ENCODE measurements at places on chromosomes 12 and 14.

DNA sequence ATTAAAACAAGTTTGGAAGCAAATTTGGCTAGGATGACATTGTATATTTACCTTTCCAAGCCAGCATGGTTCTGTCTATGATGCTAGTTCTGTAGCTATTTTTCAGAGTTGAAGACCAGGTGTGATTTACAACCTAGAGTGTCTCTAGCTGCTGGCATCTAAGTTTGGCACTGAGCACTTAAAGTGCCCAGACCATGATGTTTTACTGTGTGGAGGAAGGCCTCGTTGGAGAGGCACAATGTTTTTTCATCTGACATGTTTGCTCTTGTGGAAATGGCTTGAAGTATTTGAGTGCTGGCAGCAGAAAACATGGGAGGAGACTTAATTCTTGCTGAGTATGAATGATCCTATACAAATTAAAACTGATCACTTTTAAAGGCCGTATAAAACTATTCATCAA, 13.0 kb upstream of the C12orf71 start:
- DNase-seq: no peak

GRCh38 chr12:67475725-67476124, 172.8 kb upstream of the DYRK2 start:
- DNase-seq: no peak

- DNase-seq: peak; percentile 12
These were observed 381.9 kb downstream of the SLC16A7 start for GRCh38 chr12:59977779-59978178.

- no peak for DNase-seq
These were observed 78.2 kb upstream of the CFL2 start for GRCh38 chr14:34792598-34792997.

DNA sequence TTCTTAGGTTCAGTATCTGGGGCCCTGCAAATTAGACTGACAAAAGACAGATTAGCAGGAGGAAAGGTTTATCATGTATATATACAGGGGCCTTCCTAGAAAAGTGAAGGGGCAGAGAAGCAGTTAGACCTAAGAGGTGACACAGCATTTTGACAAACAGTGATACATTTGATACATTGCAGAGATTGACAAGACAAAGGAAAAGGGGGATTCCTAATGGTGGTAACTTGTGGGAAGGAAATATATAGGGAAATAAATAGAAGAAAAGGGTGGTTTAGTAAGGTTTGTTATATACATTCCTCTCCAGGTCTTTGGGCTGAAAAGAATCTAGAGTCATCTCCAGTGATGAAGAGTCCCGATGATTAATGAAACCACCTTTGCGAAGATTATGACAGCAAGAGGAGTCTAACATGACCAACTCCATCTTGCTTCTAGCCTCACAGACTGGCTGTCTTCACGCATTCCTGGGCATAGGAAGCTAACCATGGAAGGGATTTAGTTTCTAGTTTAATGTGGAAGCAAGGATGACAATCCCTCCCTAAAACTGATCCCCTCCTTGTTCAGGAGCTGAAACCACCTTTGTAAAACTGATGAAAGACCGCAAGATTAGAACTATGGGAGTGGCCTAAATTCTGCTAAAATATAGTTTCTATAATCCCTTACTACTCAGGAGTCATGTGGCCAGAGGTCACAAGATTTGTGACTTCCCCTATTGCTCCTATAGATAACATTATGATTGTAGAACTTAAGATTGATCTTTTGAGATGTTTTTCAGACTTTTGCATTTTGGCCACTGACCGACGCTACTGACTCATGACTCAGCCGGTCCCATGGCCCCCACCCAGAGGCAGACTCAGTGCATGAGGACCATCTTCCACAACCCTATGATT, 31.1 kb upstream of the CPM start:
- DNase-seq: no peak
